ENCODE measurements at places on chromosomes 16 and 17.

DNA sequence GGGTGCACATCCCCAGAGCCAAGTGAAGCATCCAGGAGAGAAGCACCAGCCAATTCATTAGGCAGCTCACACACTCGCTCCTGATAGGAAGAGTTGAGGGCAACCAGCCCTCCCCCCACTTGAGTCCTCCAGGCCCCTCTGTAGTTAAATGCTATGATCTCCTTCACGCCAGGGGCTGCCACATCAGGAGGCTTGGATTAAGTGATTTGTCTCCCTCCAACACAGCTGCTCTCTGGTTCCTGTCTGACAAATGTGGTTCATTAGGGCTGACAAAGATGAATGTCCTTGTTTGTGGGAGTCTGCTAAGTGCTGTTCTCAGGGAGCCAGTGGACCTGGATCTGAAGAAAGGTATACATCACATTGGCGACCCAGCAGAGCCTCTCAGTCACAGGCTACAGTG lies 94.5 kb upstream of the WSCD1 start:
- DNase-seq, result no peak

DNA sequence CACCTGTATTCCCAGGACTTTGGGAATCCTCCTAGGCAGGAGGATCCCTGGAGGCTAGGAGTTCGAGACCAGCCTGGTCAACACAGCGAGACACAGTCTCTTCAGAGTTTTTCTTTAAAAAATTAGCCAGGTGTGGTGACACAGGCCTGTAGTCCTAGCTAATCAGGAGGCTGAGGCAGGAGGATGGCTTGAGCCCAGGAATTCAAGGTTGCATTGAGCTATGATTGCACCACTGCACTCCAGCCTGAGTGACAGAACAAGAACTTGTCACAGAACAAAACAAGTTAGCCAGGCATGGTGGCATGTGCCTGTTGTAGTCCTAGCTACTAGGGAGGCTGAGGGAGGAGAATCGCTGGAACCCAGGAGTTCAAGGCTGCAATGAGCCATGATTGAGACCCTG lies 24.8 kb downstream of the ANKRD40 start:
- no peak for DNase-seq

DNA sequence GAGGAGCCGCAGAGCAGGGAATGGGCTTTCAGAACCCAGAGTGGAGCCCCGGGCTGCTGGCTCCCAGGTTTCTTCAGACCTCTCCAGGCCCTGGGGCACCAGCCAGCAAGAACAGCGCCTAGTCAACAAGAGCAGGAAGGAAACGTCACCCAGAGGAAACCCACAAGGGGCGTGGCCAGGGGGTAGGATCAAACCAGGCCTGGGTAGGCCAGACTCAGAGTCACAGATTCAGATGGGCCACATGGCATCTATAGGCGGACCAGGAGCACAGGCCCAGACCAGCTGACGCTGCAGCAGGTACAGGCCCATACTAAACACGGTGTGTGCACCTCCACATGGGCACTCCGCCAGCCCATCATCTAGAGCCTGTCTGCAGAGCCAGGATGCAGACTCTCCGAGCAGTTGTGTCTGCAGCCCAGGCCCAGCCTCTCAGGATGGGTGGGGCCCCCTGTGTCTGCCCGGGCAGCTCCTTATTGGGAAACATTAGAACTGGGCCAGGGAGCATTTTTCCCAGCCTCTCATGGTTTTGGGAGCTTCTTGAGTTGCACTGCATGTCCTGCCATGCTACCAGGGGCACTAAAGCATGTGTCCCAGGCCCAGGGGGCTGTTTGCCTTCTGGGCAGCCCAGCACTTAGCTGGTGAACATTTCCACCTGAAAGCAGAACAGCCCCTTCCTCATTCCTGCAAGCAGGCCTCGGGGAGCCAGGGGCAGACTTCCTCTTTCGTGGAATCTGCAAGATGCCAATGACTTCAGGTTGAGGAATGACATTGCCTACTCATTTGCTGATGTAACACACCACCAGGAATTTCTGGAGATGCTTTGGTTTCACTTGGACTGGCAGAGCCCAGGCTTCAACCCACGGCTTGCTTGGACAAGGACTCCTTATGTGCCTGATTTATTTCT lies at the start of gene NLRP1:
Gene NLRP1, minus strand, starts transcription at position 127 of the 904 bp plus-strand sequence. CDS start 552 bp downstream, outside the sequence.
- DNase-seq, result peak; percentile 96

GRCh38 chr16:87661561-87661960 lies 59.3 kb downstream of the JPH3 start:
- DNase-seq, result peak; percentile 64

- DNase-seq, result no peak
Observed at GRCh38 chr16:81707411-81708265, 71.5 kb upstream of the PLCG2 start.

DNA sequence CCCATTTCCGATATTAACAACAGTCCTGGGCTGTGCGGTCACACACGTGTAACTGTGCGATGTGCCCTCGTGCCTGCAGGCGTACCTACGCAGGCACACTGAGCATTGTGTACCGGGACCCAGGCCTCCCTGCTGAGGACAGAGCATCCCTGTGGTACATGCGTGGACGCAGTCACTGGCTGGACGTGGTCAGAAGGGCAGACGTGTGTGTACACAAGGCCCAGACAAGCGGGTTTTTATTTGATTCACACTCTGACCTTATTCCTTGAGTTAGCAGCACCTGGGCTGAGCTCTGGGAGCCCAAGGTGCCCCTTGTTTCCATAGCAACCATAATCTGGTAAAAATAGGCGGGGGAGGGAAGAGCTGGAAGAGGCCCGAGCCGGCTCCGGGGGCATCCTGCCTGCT lies 19.5 kb downstream of the RAP1GAP2 start:
- DNase-seq, result no peak

GRCh38 chr16:22053921-22054341 lies 38.4 kb upstream of the VWA3A start:
- no peak for DNase-seq

- DNase-seq, result no peak
Observed at GRCh38 chr16:19972111-19972510, 87.5 kb upstream of the GPRC5B start.

- no peak for DNase-seq
Observed at GRCh38 chr16:30358990-30359870, 4.1 kb upstream of the CD2BP2 start.

- DNase-seq, result no peak
Observed at GRCh38 chr17:66807182-66807581, 27.7 kb upstream of the CACNG5 start.

DNA sequence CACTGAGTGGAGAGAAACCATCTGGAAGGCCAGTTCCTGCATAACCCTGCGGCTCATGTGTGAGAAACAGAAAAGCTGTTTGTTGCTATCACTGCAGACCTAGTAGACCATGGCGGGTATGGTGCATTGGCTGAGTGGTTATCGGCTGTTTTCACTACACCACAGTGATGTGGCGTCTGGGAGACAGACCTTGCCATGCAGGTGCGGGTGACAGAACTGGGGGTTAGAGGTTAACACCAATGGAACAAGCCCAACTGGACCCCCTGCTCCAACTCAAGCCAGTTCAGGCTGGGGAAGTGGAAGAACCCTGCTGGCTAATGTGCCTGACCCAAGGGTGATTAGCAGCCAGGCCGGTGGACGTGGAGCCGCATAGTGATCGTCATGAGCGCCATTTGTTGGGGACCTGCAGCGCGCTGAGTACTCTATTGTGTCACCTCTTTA lies 91.9 kb downstream of the IRF8 start:
- no peak for DNase-seq

GRCh38 chr17:83183951-83184506 lies 104.6 kb downstream of the METRNL start:
- peak; percentile 1 for DNase-seq

DNA sequence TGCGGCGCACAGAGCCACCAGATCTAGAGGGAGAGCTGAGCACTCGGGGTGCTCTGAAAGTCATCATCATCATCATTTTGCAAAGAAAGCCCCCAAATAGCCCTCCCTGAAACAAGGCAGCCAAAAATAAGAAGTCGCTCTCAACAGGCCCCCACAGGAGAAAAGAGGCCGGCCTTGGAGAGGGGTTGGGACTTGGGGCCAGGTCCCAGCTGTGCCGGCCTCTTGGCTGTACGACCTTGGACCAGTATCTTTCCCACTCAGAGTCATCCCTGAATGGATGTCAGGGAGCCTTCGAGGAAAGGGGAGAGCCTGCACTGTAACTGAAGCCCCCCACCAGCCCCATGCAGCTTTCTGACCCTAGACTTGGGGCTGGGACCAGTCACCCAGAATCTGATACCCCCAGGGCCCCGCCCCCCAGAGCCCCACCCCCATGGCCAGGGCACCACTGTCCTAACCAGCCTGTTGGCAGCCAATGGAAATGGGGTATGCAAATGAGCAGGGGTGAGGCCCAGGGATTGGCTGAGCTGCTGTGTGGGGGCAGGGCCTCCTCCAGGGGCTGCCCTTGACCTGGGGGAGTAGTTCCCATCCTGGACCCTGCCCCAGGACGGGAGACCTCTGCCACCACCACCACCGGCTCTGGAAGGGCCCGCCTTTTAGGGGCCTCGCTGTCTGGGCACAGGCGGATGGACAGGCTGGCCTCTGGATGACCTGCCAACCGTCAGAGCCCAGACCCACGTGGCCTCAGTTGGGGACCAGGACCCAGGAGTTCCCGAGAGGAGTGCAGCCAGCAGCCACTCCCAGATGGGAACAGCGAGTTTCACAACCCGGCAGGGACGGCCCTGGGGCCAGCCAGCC lies 15.4 kb downstream of the ZFPM1 start:
- peak; percentile 74 for DNase-seq

GRCh38 chr17:1169929-1170312 lies 9.9 kb downstream of the ABR start:
- no peak for DNase-seq

GRCh38 chr17:42548993-42549755 lies 3.5 kb upstream of the HSD17B1 start:
- no peak for DNase-seq

DNA sequence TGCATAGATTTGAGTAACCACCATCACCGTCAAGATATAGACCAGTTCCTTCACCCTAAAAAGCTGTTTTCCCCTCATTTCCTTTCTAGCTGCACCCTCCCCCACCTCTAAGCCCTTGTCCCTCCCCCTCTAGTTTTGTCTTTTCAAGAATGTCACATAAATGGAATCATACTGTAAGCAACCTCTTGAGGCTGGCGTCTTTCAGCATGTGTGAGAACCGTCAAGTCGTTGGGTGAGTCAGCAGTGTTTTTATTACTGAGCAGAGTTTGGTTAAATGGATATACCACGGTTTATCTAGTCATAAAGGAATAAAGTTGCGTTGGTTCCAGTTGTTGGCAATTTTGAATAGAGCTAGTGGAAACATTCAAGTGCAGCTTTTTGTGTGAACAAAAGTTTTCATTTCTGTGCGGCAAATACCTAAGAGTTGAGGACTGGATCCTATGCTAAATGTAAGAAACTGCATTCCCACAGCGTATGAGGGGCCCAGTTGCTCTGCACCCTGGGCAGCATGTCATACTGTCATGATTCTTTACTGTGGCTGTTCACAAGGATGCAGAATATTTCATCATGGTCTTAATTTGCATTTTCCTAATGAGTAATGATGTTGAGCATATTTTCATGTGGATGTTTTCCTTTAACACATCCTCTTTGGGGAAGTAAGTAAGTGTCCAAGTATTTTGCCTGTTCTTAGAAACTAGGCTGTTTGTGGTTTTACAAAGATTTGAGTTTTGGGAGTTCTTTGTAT lies 264.3 kb downstream of the CPPED1 start:
- DNase-seq, result no peak

- no peak for DNase-seq
Observed at GRCh38 chr17:14803826-14804225, 461.3 kb downstream of the PMP22 start.

GRCh38 chr16:79037521-79038373 lies 562.8 kb downstream of the MAF start:
- DNase-seq, result no peak

DNA sequence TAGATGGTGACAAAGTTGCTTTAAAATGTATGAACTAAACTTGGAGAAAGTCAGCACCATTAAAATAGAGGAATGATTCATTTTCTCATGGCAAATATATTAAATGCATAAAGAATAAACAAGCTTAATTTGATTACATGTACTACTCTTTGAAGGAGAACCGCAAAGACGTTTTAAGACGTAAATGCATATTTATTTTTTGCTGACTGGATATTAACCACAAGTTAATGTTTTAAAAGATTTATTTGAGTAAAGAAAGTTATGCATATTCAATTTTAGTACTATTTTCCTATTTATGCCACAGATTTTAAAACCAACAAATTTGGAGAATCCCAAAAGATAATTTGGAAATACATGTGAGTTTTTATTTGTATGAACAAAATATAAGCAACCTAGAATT lies 1121.9 kb downstream of the CDH8 start:
- no peak for DNase-seq

DNA sequence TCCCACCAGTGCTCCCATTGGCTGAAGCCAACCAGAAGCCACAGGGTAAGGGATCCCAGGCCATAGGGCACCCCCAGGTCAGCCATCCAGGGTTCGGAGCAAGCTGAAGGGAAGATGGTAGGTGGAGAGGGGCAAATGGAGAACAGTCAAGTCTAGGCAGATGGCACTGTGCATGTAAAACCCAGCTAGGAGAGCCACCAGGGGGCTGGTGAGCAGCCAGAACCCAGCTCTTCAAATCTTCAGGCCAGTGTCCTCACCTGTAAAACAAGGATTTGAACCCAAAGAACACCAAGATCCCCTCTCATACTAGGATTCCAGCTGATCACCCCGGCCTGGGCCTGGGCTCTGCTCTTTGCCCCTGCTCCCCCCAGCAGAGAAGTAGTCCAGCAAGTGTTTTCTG lies 43.5 kb downstream of the GINS3 start:
- DNase-seq, result no peak

GRCh38 chr17:13931111-13931526 lies 138.2 kb upstream of the COX10 start:
- no peak for DNase-seq

DNA sequence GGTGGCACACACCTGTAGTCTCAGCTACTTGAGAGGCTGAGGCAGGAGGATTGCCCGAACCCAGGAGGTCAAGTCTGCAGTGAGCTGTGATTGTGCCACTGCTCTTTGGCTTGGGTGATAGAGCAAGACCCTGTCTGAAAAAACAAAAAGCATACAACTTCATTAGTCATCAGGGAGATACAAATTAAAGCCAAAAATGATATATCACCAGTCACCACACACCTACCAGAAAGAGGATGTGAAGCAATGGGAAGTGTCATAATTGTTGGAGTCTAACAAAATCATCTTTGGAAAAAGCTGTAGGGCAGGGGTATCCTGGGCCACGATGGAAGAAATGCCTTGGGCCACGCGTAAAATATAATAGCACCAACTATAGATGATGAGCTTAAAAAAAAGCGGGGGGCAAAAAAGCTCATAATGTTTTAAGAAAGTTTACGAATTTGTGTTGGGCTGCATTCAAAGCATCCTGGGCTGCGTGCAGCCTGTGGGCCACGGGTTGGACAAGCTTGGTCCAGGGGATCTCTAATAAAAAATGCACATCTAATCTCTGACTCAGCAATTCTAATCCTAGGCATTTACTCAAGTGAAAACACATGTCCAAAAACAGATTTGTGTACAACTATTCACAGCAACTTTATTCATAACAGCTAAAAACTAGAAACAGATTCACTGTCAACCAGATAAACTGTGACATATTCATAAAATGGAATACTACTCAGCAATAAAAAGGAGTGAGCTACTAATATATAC lies 65.9 kb downstream of the HIC1 start:
- DNase-seq, result no peak

Data from DND-41 (cell line).